ENCODE measurements at places on chromosomes 6 and 20.

GRCh38 chr6:166586424-166587156, at the start of gene RAMACL:
TSS of gene RAMACL (minus strand) at chr6:166586678. CDS start at chr6:166586477, 201 bp downstream.
- DNase-seq, result peak; percentile 87

DNA sequence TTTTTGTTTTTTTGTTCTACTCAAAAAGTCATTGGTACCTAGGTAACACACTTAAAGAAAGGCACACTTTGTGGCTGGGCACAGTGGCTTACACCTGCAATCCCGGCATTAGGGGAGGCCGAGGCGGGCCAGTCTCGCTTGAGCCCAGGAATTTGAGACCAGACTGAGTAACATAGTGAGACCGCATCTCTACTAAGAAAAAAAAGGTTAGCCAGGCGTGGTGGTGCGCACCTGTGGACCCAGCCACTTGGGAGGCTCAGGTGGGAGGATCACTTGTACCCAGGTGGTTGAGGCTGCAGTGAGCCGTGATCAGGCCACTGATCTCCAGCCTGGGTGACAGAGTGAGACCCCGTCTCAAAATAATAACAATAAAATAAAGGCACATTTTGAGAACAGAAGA, 67.4 kb upstream of the BHLHE23 start:
- DNase-seq, result no peak

GRCh38 chr6:40896696-40897095, 142.3 kb downstream of the UNC5CL start:
- no peak for DNase-seq

- no peak for DNase-seq
These were observed 72.6 kb upstream of the CCDC167 start for GRCh38 chr6:37572334-37572733.

DNA sequence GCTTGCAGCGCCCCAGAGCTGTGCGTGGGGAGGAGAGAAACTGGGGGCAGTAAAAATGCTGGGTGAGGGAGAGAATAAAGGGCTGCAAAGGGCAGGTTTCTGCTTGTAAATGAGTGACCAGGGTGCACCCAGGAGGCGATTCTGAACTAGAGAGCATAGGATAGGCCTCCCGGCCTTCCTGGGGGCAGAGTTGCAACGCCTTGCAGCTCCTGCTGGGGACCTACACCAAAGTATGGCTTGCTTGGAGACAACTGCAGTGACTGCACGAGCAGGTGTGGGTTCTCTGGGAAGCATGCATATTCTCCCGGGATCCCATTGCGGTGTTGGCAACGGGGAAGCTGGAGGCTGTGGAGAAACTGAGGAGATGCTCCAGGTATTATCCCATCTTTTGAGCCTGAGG, 111.6 kb upstream of the SPACA1 start:
- no peak for DNase-seq

GRCh38 chr20:28562510-28562898, 2695.0 kb upstream of the DEFB115 start:
- peak; percentile 58 for DNase-seq

DNA sequence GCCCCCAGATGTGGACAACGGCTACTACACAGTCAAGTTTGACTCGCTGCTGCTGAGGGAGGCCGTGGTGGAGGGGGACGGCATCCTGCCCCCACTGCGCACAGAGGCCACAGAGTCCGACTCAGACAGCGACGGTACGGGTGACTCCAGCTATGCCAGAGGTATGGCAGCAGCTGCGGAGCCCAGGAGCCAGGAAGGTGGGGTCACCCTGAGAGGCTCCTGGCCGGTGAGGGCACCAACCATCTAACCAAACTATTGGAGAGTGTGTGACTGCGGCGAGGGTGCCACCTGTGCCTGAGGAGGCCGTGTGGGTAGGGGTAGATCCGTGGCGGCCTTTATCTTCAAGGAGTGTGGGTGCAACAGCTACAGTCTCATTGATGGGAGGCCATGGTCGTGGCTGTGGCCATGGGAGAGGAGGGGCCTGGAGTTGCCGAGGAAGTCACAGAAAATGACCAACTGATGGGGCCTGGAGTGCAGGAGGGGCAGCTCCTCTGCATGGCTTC, 2.8 kb upstream of the LIME1 start:
- DNase-seq, result no peak

GRCh38 chr20:25145131-25145530, 50.4 kb upstream of the ENTPD6 start:
- DNase-seq, result no peak

DNA sequence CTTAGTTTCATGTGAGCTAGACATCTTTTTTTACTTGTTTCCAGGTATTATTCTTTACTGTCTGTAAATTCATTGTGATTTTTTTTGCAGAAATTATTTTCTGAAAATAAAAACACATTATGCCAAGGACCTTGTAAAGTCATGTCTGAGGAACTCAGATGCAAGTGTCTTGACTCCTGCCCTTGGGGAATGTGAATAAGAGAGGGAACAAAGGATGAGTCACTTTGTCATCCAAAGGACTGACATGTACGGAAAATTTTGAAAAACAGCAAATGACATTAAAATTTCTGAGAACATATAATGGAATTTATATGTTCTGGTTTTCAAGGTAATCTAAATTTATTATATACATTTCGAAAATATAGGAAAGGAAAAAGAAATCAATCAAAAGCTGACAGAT, 660.4 kb downstream of the CD109 start:
- no peak for DNase-seq
